ENCODE measurements at places on chromosomes 3 and 15. TPM values are rescaled to one million over a fixed set of nuclear protein-coding genes. Genes with fewer than 3 reads are reported as not detected.

DCP1A gene
- 17.0 TPM for total RNA-seq

GOLGA6L4 gene
- 0.50 TPM for total RNA-seq

NPAP1 gene
- not detected for total RNA-seq

ATP6V1A gene
- total RNA-seq: 22.7 TPM

NEK10 gene
- total RNA-seq: 0.58 TPM

SLC12A6 gene
- 16.5 TPM for total RNA-seq

FOXP1 gene
- total RNA-seq: 199 TPM

AQP9 gene
- not detected for total RNA-seq

NDN gene
- total RNA-seq: 82.0 TPM

MOBP gene
- not detected for total RNA-seq

CLDN16 gene
- not detected for total RNA-seq

CHRNB4 gene
- total RNA-seq: not detected

TLR9 gene
- total RNA-seq: 0.17 TPM

STRIT1 gene
- total RNA-seq: not detected

ZNF501 gene
- total RNA-seq: 6.6 TPM

TGM4 gene
- total RNA-seq: not detected

GADL1 gene
- total RNA-seq: 1.7 TPM

CELF6 gene
- total RNA-seq: 4.6 TPM

DUOXA2 gene
- not detected for total RNA-seq

ZFYVE19 gene
- total RNA-seq: 14.4 TPM

SCN5A gene
- 1.0 TPM for total RNA-seq

HCLS1 gene
- total RNA-seq: 28.2 TPM

OR5K2 gene
- not detected for total RNA-seq

SH2D7 gene
- total RNA-seq: not detected

NR2E3 gene
- total RNA-seq: not detected

CLRN1 gene
- total RNA-seq: not detected

GOLGA6D gene
- total RNA-seq: not detected
